ENCODE measurements at places on chromosomes 3 and 15.

- DNase-seq: no peak
Measured at GRCh38 chr15:48702569-48703236, 57.2 kb upstream of the FBN1 start.

DNA sequence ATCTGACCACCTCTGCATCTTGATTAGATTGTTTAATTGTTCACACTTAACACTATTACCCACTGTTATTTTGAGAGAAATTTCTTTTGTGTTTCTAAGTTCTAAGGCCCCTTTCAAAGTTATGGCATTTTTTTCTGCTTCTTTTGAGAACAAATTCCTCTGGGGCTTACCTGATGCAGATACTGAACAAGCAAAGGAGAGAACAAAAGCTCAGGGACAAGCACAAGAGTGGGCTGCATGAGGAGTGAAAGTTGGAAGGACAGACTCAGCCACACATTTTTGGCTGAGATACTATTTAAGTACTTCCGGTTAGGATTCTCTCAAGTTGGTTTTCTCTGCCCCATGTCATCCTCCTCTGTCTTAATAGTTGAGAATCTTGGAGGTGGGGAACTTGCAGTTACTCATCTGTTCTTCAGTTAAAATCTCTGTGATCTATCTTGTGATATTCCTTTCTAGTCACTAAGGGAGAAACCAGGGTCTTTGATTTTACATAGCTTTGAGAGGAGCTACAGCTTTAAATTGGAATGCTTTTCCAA is 54.7 kb downstream of the CMTM6 start:
- DNase-seq: no peak

- no peak for DNase-seq
Measured at GRCh38 chr15:34855413-34855812, 60.1 kb upstream of the ACTC1 start.

GRCh38 chr3:13263770-13264467 is 156.2 kb downstream of the NUP210 start:
- DNase-seq: no peak

- DNase-seq: no peak
Measured at GRCh38 chr15:40114218-40114617, 5.5 kb upstream of the BMF start.

GRCh38 chr15:27725731-27726130 is 373.4 kb downstream of the OCA2 start:
- no peak for DNase-seq
